ENCODE measurements at places on chromosomes 13 and 19.

DNA sequence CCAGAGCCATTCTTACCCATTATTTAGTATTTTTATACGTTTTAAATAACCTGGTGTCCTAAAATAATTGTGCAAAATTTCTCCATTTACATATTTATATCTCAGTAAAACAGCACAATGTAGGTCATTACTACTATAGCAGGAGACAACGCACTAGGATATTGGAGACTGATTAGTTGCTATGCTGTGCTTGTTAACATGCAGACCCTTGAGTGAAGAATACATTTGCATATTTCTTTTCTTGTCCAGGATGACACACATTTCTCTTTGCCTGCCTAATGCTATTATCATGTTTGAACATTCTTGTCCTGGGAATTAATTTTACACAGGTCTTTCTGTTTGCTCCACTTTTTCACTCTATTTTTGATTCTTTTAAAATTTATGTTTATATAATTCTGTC lies 823.8 kb upstream of the ATXN8OS start:
- no peaks in the 10 kb centered on the region for H3K4me1 ChIP-seq
- H3K36me3 ChIP-seq = no peaks in the 10 kb centered on the region
- H3K27me3 ChIP-seq = no peaks in the 10 kb centered on the region
- no peak overlapping the region for H3K27ac ChIP-seq
- DNase-seq = no peak
- H3K4me3 ChIP-seq = no peak overlapping the region

- no peaks in the 10 kb centered on the region for H3K36me3 ChIP-seq
- DNase-seq = no peak
- H3K4me1 ChIP-seq = no peaks in the 10 kb centered on the region
- no peak overlapping the region for H3K27ac ChIP-seq
These were observed 16.1 kb upstream of the TPT1 start for GRCh38 chr13:45356966-45357672.

DNA sequence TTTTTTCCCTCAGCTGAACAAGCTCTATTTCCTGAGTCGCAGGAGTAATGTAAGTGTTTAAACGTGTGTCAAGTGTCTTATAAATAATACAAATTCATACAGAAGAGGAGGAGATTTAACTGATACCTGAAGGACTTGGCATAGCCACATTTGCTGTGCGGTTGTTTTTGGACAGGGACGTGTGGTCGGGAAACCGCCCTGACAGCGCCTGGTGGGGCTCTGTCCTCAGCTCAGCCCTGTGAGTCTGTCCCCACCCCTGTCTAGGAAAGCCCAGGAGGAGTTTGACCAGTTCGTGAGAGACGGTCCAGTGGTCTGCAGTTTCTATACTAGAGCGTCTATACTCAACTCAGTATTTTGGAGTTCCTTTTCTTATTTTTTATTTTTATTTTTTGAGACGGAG lies 16.7 kb downstream of the ZIC2 start:
- H3K4me3 ChIP-seq = no peak overlapping the region
- no peak overlapping the region for H3K27ac ChIP-seq
- no peaks in the 10 kb centered on the region for H3K36me3 ChIP-seq
- H3K27me3 ChIP-seq = peaks cover 52% of the 10 kb centered on the region
- H3K4me1 ChIP-seq = peaks cover 30% of the 10 kb centered on the region

- peak overlapping the region; percentile 90 for H3K4me3 ChIP-seq
- H3K27me3 ChIP-seq = peaks cover 21% of the 10 kb centered on the region
- H3K4me1 ChIP-seq = peaks cover 38% of the 10 kb centered on the region
- DNase-seq = peak; percentile 88
- no peaks in the 10 kb centered on the region for H3K36me3 ChIP-seq
- no peak overlapping the region for H3K27ac ChIP-seq
These were observed 587 bp downstream of the TMEM238 start for GRCh38 chr19:55383279-55384130.
